ENCODE measurements at places on chromosomes 7 and 10. TPM values are rescaled to one million over a fixed set of nuclear protein-coding genes. Genes with fewer than 3 reads are reported as not detected.

The NKX2-3 gene
- not detected for total RNA-seq

The SLC18A2 gene
- not detected for total RNA-seq

The GHITM gene
- 179 TPM for total RNA-seq

The RSPH10B2 gene
- 0.19 TPM for total RNA-seq

The PDLIM1 gene
- total RNA-seq = 43.1 TPM

The PON1 gene
- not detected for total RNA-seq

The AKR1C2 gene
- total RNA-seq = not detected

The CTAGE8 gene
- total RNA-seq = not detected

The SMO gene
- total RNA-seq = 8.8 TPM

The AKR1C8 gene
- total RNA-seq = not detected

The GDF2 gene
- not detected for total RNA-seq

The RPP30 gene
- 41.5 TPM for total RNA-seq

The CTTNBP2 gene
- not detected for total RNA-seq
